Suppressor macrophage treated with lipopolysaccharide for 1 hour (primary cell): ENCODE measurements at places on chromosomes 11 and 22.

DNA sequence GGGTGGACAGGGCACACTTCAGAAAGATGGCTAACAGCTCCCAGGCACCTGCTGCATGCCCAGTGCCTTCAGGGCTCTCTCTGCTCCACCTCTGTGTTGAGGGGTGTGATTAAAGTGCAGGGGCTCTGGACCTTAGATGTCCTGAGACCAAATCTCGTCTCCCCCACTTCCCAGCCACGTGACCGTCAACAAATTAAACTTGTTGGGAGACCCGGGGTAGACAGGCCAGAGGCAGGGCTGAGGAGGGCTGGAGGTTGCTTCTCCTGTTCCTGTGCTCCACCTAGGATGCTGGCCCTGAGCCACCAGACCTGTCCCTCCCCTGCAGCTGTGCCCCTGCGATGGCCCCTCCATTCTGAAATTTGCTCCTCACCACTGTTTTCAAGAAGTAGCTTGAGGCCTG lies 17.0 kb downstream of the NPTXR start:
- no peak for DNase-seq

- DNase-seq = no peak
Observed at GRCh38 chr11:122103321-122103720, 12.7 kb downstream of the BLID start.

DNA sequence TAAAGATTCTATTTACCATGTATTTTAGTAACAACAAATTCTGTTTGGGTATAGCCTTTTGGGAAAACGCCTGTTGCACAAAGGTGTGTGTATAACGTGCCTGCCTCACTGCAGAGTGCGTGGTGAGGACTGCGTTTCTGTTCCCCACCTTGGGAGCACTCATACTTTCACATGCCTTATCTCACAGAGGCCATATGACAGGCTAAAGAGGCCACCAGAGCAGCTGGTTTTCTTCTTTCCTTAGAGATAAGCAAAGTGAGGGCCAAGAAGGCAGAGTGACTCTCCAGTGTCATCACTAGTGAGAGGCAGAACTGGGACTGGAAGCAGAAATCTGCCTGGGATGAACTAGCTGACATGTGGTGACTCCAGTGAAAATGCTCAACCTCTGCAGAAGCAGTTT lies 369.2 kb upstream of the NARS2 start:
- DNase-seq = no peak

- no peak for DNase-seq
Observed at GRCh38 chr11:70747921-70748320, 349.6 kb downstream of the CTTN start.

GRCh38 chr11:94948070-94948617 lies 25.2 kb downstream of the CWC15 start:
- DNase-seq = peak; percentile 64

GRCh38 chr11:129840236-129840635 lies 24.6 kb downstream of the TMEM45B start:
- DNase-seq = peak; percentile 27

DNA sequence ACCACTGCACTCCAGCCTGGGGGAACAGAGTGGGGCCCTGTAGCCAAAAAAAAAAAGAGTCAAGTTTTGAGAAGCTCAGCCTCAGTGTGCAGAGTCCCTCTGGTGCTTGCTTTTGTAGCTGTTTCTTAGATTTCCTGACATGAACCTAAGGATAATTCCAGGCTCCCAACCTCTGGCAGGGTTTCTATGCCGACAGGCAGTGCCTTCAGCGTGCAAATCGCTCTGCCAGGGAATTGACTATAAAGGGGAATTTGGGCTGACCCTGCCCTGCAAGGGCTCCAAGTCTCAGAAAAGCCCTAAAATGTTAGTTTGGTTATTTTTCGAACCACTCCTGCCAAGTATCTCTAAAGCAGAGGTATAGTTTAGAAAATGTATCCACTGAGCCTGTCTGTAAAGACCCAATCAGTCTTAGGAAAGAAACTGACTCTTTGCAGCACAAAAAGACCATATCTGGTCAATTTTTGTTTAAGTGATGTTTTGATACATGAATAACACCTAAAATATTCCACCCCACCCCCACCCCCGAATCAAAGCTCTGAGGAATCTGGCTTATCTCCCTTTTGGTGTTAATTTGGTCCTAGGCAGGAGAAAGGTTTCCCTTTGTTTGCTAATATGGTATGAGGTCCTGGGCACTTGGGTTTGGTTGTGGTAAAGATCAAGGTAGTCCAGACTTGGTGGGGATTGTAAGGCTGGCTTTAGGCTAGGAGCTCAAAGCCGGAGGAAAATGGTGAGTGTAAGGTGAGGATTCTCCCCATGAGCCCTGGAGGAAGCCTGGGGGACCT lies 49.7 kb downstream of the ANO1 start:
- no peak for DNase-seq

- no peak for DNase-seq
Observed at GRCh38 chr11:93734427-93735222, 6.7 kb downstream of the TAF1D start.

- DNase-seq = no peak
Observed at GRCh38 chr11:9762531-9762930, 98.7 kb downstream of the SWAP70 start.

DNA sequence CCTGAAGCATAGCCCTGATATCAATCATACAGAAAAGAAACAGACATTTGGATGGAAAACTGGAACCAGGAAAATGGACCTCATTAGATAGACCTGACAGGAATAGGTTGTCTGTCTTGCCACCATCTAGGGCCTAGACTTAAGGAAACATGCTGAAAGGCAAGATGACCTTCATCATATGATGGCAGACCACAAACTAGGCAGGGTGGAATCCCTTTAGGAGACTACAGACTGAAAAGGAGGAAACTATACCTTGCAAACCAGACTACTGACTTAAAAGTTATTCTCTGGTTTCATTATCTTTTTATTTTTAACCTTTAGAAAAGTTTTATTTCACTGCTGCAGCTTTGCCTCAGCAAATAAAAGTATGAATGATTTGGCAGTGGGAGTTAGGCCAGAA lies 20.3 kb downstream of the SBF2 start:
- DNase-seq = no peak

DNA sequence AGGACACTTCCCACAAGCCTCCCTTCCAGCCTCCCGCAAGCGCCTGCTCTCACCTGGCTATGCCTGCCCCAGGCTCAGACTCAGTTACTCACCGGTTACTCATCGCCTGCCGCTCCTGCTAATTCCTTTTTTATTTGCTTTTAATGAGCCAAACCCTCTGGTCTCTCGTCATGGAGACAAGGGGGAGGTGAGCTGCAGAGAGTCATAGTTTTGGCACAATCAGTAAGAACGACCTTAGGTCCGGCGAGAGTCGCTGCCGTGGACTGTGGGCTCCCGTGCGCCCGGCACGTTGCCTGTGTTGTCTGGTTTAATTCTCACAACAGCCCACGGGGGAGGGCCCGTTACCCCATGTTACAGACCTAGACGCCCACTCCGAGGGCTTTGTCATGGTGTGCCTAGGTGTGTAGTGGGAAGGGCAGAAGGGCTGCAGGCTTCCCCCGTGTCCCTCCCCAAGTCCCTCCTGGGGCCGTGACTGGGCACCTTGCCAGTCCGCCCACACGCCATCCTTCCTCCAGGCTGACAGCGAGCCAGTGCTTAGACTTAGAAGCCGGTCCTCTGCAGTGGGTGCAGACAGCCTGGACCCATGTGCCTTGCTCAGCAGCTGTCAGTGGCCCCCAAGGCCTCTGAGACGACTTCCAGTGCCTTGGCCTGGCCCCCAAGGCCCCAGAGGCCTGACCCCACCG lies 42.2 kb downstream of the WNT7B start:
- DNase-seq = no peak

GRCh38 chr11:69771466-69771865 lies 3.7 kb downstream of the FGF4 start:
- no peak for DNase-seq

DNA sequence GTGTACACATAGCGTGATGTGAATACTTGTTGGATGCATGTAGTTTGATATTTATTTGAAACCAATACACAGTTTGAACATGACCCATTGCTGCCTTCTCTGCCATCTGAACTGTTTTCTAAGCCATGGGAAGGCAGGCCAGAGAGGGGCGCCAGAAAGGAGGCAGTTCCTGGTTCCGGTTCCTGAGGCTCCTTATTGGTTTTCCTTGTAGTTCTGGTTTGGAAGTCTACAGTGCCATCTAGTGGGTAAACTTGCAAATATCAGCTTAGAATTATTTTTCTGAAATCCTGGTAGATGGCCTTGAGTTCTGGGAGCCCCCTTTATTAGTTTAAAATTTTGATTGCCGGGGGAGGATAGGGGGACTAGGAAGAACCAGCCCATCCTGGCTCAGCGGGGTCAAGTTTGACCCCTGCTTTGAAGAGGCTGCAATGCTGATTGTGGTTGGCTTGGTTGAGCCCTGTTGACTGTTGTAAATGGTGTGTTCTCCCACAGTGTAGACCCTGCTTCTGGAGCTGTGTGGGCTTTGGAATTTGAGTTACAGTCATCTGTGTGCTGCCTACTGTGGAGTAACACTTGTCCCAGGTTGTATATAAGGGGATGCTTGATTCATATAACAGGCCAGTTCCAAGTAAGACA lies 48.4 kb downstream of the GRAMD1B start:
- peak; percentile 82 for DNase-seq

DNA sequence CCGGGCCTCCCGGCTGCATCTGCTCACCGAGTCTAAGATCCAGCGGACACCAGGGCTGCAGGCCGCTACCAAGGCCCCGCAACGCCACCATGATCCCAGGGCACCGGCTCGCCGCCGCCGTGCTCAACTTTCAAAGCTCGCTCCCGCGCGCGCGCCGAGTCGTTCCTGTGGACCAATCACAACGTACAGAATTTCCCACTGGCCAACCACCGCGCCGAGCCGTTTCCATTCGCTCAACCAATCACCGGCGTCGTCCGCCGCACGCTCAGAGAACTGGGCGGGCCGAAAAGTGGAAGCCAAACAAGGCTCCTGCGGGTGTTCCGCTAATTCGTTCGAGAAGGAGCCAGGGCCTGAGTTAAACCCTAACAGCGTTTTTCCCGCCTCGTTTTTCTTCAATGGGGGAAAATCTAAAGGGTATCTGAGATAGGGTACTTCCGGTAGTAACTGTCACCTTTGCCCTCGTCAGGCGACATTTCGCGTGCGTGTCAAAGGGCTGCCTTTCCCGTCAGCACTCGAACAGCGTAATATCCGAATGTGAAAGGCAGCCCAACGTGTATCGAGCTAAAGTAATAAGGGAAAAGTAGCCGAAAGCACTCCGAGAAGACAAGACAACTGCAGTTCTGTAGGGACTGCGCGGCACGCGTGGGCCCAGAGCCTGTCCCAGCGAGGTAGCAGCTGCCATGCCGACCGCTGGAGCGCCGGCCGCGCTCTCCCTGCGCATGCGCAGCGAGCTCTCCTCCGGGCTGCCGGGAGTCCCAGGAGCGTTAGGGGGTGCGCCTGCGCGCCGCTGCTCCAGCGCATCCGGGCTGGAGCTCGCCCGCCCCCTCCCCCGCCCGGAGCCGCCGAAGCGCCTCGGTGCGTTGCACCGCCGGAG lies at the start of the genes NCAPD3 and VPS26B:
Gene NCAPD3 (minus strand): TSS at position 132 of the 874 bp plus-strand sequence. CDS start 41 bp downstream, at position 91.
Gene VPS26B (plus strand): TSS at position 836 of the 874 bp plus-strand sequence. CDS start 452 bp downstream, outside the sequence.
- DNase-seq = peak; percentile 98

DNA sequence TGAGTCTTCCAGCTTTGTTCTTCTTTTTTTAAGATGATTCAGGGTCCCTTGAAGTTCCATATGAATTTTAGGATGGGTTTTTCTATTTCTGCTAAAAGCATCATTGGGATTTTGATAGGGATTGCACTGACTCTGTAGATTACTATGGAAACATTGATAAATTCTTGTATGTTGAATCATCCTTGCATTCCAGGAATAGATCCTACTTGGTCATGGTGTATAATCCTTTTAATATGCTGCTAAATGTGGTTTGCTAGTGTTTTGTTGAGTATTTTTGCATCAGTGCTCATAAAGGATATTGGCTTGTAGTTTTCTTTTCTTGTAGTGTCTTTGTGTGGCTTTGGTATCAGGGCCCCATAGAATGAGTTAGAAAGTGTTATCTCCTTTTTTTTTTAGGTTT lies 34.9 kb upstream of the PHOX2A start:
- no peak for DNase-seq
